ENCODE measurements at places on chromosomes 13 and 19. TPM values are rescaled to one million over a fixed set of nuclear protein-coding genes. Genes with fewer than 3 reads are reported as not detected.

Gene MYO9B
- 285 TPM for total RNA-seq

GRCh38 chr13:41494202-41494601 is 36.9 kb downstream of the RGCC start:
- DNase-seq, result no peak

DNA sequence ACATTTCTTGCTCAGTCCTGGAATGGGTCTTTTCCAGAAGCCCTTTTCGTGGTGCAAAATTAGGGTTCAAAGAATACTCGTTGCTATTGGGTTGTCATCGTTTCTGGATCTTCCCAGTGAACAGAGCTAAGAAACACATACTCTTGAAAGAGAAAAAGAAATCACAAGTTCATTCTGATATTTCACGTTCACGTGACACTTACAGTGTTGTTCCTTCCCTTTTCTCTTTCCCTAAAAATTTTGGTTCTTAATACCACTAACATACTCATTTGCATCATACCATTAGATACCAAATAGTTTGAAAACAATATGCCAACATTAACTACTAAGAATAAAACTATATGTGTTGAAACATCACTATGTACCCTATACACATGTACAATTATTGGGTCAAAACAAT is 13.4 kb upstream of the GTF2F1 start:
- DNase-seq, result no peak

GRCh38 chr13:112366907-112367646 is 9.1 kb upstream of the SPACA7 start:
- no peak for DNase-seq

DNA sequence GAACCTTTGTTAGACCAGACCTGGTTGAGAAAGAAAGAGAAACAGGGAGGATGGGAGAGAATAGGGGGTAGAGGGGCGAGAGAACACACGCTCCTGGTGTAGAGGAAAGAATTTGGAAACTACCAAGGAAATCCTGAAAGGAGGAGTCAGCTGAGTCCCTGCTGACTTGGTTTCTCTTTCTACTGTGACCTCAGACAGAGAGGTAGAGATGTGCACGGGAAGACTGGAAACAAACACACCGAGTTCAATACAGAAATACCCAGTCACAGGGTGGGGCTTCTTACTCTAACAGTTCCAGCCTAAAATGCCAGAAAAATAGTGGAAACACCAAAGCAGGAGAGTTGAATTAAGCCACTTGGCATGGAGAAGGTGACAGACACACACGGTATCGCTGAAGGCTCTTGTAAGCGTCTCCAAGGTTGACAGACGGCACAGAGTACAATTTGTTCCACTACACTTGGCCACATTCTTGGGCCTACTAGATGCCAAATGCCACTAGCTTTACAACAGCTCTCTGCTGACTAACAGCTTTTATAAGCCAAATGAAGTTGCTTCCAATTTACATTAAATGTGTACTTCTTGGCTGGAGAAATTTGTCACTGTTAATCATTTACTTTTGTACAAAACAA is 28.1 kb downstream of the LATS2 start:
- DNase-seq, result no peak
